GM23248 (cell line): ENCODE measurements at places on chromosomes 12 and 14. TPM values are rescaled to one million over a fixed set of nuclear protein-coding genes. Genes with fewer than 3 reads are reported as not detected.

DNA sequence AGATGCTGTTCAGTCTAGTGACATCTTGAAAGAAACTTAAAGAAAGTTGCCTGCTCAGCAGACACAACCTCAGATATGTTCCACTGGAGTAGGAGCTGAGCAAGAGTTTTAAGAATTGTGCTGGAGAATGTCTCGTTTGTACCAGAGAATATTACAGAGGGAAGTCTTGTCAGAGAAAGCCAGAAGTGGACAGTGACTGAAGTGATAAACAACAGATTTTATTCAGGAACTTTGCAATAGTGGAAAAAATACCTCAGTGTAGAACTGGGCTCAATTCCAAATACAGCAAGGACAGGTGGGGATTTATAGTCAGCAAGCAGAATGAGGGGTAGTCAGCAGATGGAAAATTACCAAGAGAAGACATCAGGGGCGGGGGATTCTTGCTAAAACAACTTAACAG, 18.6 kb downstream of the ZDHHC17 start:
- DNase-seq, result no peak
- no peak overlapping the region for H3K27ac ChIP-seq
- H3K36me3 ChIP-seq, result no peaks in the 10 kb centered on the region
- H3K27me3 ChIP-seq, result no peaks in the 10 kb centered on the region
- H3K4me3 ChIP-seq, result no peak overlapping the region
- H3K4me1 ChIP-seq, result peaks cover 22% of the 10 kb centered on the region

DNA sequence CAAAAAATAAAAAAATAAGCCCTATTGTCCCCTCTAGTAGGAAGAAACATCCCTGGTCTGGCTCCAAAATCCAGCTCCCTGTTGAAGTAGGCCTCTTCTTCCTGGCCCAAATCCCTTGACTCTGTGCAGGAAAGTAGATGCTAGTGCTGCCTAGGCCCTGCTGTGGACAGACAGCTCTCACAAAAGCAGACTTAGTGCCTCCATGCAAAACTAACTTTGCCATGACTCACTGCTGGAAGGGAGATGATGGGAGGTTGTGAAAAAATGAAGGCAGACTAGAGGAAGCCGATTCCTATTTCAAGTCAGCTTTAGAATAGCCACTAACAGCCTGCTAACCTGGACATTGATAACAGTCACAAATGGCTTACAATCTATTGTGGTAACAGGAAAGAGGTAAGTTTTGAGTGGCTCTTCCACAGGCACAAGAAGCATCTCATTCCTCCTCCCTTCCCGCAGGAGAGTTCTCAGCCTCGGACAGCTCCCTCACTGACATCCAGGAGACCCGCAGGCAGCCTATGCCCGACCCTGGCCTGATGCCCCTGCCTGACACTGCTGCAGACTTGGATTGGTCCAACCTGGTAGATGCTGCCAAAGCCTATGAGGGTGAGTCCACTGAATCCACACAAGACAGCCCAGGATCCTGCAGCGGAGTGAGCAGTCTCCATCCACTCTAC, 198.9 kb upstream of the RGS6 start:
- peaks cover 46% of the 10 kb centered on the region for H3K36me3 ChIP-seq
- no peak overlapping the region for H3K4me3 ChIP-seq
- peak overlapping the region; percentile 76 for H3K27ac ChIP-seq
- no peaks in the 10 kb centered on the region for H3K27me3 ChIP-seq

TAS2R8 gene
- total RNA-seq, result not detected in 2 replicates

DNA sequence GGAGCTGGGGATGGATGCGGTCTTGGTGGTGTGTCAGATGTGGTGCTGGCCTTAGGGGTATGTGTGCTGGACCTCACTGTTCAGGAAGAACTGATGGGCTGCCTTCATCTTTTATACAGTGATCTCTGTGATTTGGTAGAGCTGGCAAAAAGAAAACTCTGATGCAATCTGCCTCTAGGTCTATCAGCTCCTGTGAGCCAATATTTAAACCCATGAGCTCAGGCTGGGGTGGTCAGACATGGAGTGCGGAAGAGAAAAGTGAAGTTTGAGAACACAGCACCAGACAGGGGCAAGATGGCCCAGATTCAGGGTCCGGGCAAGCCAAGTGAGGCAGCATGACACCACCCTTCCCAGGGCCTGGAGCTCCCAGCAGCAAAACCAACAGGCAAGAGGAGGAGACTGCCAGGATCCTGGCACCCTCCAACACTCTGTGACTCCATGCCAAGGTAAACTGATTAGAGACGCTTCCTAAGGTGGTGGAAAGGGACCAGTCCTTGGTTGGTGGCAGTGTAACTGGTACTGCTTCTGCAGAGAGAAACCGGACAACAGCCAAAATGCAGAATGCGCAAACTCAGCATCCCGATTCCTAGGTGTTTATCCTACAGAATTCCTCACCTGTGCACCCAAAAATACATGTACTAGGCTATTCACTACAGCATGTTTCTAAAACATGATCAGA, 82.3 kb downstream of the CHGA start:
- no peak overlapping the region for H3K4me3 ChIP-seq
- H3K4me1 ChIP-seq, result peaks cover 35% of the 10 kb centered on the region
- no peaks in the 10 kb centered on the region for H3K27me3 ChIP-seq
- H3K27ac ChIP-seq, result no peak overlapping the region

DNA sequence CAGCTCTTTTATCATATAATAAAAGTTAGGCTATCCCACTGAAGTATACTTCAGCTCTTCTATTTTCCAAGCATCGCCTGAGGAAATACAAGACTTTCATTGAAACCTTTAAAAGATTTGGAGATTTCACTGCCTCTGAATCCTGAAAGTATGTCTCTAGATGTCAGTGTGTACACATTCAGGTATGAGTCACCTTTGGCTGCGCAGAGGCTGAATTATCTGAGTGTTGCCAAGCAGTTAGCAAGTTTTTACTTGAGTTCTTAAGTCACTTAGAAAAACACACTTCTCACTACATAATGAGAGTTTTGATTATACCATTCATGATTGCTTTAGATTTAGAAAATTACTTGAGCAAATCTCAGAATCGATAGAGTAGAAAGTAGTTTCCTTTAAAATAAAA, 210.3 kb downstream of the TMTC2 start:
- H3K4me3 ChIP-seq, result no peak overlapping the region
- H3K36me3 ChIP-seq, result no peaks in the 10 kb centered on the region
- 0 out of 2 replicates have a peak, but pooled peaks cover 8% of the 10 kb centered on the region for H3K4me1 ChIP-seq

DNA sequence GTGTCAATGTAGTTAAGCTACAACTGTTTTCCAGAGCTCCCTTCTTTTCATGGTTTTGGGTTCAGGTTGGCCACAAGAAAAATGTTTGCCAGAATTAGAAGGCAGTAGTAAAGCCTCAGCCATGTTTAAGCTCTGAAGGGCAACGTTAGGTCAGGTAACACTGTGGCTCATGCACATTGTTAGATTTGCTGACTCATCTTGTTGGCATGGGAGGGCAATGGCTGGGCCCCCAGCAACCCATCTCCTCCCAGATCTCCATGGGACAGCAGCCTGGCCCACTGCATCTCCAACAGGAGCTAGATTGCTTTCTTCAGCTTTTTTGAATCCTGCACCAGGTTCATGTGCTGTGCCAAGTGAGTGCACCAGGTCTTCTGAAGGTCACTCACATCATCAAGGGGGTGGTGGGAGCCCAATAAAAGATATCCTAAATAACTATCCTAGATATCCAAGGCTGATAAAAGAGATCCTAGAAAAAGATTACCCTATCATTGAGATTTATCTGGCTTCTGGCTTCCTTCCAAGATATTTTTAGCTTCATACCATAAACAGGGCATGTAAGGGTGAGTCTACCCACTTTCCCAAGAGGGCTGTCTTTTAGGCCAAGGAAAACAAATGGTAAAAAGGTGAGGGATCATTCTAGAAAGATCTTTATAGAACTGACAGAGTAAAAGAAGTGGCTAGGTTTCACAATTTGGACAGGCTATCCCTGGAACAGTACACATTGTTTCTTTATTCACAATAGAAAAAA, 28.9 kb downstream of the PTGER2 start:
- no peaks in the 10 kb centered on the region for H3K36me3 ChIP-seq
- H3K27me3 ChIP-seq, result no peaks in the 10 kb centered on the region
- H3K4me3 ChIP-seq, result no peak overlapping the region
- no peak overlapping the region for H3K27ac ChIP-seq
- peaks cover 25% of the 10 kb centered on the region for H3K4me1 ChIP-seq
- peak; percentile 43 for DNase-seq
